ENCODE measurements at places on chromosomes 4 and X.

DNA sequence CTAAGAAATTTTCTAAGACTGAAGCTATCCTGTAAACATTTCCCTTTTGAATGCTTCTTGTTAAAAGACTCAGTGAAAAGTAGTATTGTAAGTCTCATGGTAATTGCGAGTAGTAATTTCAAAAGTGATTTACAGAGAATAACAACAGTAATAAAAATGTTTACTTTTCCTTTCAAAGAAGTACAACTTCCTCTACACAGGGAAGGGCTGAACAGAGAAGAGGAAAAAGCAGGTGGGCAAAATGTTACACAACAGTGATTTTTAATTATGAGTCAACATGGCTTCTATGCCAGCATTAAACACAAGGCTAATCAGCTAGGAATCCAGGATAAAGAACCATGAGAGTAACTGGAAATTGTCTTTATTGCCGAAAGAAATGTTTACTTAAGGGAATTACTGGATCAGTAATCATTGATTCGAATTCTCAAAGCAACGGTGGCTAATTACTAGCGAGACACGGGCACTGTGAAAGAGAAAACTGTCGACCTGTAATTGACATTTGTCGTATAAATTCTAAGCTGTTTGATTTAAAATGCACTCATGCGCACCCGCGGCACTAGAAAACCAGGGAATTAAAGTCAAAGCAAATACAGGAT lies 15.4 kb downstream of the UTP3 start:
- peak; percentile 5 for DNase-seq

GRCh38 chr4:46975812-46976553 lies 17.4 kb downstream of the GABRA4 start:
- DNase-seq, result no peak

GRCh38 chr4:96092151-96092705 lies 252.3 kb downstream of the PDHA2 start:
- DNase-seq, result no peak

- DNase-seq, result no peak
Observed at GRCh38 chr4:124997124-124997523, 284.6 kb upstream of the ANKRD50 start.

DNA sequence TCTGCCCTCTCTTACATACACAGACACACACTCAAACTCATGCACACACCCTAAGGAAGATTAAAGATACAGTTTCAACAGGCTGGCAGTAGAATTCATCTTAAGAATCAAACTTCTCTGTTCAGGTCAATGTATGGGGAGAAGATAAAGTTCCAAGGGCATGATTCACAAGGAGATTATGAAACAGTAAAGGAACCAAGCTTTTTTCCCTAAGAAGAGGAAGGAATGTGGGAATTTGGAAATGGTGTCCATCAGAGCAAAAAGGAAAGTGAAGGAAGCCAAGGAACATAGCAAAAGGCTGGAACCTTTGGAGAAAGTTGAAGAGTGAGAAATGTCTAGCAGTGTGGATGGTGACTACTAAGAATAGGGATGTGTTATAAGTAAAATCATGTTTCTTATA lies 191.0 kb upstream of the NPY2R start:
- DNase-seq, result peak; percentile 1

DNA sequence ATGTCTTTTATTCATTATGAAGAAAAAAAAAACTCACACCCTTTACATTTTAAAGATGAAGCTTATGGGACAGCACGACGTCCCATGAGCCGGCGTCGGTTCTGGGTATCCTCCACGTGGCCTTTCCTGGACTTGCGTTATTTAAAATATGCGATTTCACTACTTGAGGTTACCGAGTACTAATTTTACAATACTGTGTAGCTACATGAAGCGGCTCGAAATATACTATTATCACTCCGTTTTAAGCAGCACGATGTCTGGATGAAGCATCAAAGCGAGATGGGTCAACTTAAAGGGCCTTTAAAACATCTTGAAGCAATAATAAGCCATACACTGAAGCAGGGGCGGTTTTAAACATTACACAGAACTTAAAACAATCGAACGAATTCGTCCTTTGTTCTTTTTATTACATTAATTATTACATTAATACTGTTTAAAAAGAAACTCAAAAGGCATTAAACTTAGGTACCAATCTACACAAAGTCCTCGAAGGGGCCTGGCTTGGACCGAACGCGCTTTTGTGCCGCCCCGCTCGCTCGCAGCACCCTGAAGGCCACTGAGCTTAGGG lies 1.4 kb upstream of the KLF3 start:
- peak; percentile 51 for DNase-seq

- DNase-seq, result no peak
Observed at GRCh38 chrX:83819304-83819703, 41.6 kb upstream of the CYLC1 start.

DNA sequence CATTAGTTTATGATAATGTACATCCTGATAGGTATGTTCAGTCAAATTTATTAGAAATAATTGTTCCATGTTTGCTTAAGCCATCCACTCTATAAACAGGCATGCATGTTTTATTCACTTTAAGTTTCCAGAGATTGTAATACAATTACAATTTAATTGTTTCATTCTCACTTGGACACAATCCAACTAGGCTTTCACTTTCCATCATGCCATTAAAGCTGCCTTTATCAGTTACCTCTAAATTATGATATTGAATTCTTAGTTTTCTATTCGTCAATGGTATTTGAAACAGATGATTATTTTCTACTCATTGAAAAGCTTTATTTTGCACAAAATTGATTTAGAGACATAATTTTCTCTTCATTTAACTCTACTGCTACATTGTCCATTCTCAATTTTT lies 1196.3 kb downstream of the RAPGEF2 start:
- DNase-seq, result no peak

GRCh38 chr4:79613269-79613935 lies 205.4 kb upstream of the GK2 start:
- DNase-seq, result no peak

DNA sequence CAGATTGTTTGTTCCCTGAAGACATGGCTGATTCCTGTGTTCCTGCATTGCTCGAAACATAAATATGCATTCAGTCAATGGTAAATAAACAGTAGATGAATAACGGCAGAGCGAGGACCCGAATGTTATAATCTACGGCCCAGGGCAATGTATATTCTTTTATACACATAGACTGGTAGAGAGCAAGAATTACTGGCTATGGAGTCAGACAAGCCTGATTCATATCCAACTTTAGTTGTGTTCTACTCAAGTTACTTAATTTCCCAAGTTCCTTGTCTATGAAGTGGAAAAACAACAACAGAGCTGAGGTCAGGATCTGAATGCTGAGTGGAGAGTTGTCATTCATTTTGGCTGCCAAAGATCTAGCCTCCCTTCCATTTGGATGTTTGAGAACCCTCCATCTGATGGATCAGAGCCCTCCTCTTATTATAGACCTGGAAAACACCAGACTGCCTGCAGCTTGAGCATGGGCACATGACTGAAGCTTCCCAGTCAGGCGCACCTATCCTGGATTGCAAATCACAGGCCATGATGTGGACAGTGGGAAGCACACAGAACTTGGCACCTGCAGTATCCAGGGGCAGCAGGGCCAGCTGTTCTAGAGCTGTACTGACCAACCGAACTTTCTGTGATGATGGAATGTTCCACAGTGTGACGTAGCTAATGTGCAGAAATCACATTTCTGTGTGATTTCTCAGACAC lies 80.1 kb downstream of the FAM184B start:
- no peak for DNase-seq

DNA sequence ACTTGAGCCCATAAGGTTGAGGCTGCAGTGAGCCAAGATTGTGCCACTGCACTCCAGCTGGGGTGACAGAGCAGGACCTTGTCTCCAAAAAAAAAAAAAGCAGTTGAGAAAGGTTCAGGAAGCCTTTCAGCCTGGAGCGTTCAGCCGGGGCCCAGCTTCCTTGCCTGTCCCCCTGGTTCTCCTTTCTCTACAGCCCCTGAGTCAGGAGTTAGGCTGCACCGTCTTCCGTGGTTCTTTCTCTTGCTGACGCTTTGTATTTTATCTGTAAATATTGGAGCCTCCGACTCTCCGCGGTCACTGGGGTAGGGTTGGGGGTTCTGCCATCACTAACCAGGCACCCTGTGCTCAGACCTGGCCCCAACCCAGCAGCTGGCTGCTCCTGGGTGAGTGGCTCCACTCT lies 13.8 kb upstream of the UVSSA start:
- no peak for DNase-seq

DNA sequence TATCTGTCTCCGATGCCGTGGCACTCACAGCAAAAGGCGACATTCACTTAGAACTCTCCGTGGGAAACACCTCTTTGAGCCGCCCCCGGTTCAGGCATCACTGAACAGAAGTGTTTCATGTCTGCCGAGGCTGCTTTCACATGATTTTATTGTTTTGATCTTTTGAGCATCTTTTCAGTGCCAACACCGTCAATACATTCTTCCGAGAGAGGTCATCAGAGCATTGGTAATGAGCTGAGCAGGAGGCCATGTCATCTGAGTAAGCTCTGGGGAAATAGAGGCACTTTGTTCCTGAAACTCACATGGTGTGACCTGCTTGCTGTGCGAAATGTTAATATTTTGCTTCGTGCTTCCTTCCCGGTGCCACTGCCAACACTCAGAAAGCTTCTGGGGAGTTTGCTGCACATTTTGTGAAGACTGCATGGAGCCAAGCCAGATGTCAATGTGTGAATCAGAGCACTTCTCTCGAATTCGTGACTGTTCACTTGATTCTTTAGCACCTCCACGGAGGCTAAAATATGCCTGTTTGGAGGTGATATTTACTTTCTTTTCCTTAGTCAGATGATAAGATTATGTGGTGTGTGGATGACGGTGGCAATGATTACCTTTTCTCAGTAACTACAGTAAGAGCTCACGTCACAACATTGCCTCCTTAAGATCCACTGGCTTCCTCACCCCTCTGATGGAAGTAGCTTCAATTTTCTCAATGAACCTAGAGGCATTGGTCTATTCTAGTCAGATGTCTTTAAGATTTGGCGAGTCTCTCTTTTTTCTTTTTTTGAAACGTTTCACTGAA lies 222.3 kb upstream of the HS3ST1 start:
- DNase-seq, result no peak

DNA sequence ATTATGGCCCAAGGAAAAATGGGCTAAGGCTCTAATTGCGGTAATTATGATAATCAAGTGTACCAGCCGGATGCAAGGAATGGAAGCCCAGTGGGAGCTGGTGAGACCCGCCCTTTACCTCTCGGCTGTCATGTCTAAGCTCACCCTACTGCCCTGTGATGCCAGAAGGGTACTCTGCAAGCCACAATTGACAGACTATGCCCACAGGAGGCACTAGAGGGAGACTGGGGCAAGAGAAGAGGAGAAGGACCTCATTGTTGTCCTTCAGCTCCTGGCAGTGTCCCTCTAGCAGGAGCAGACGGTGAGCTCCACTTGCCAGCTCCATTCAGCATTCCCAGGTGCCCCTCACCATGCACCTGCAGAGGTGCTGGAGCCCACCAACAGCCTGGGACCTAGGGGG lies 141.8 kb downstream of the SMIM20 start:
- DNase-seq, result no peak

- DNase-seq, result no peak
Observed at GRCh38 chr4:179467878-179468277, 2025.6 kb upstream of the AGA start.

DNA sequence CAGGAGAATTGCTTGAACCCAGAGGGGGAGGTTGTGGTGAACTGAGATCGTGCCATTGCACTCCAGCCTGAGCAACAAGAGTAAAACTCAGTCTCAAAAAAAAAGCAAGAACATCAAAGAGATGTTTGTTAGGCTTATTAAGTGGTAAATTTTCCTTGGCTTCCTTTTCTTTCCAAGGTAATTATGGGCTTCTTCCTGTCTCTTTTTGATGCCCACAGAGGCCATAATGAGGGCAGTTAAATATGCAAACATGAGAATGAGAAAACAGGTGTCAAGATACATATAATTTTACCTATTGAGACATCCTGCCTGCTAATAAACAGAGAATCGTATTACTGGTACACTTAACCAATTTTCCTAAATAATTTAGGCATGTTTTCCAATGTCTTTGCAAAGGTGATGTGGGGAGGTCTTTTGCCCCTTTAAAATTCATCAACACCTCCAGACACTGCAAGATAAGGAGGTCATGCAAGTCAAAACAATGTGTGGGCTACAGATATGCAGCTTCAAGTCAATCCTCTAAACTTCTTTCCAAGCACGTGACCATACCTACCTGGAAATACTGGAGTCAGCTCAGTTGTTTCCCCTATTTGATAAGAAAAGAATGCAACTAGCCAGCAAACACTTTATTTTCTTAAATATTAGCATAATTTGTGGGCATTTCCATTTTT lies 2.7 kb downstream of the SLC39A8 start:
- DNase-seq, result no peak

DNA sequence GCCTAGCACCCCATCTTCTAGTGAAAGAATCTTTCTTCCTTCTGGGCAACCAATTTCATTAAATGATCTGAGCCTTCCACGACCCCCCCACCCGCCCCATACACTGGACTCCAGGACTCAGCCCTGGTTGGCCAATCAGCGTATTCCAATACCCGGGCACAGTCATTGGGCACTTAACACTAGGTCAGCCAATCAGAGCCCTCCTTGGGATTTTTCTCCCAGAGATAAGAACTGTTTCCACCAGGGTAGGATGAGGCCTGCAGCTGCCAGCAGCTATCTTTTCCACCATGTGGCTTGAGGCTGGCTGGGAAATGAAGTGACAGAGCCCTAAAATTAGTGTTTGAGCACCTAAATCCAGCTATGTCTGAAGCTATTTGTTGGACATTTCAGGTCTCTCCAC lies 418.8 kb downstream of the BCOR start:
- DNase-seq, result no peak

GRCh38 chrX:17374619-17375366 lies at the start of gene NHS:
NHS (plus strand) TSS chrX:17375200; CDS start chrX:17375758, 558 bp downstream.
- DNase-seq, result peak; percentile 83

DNA sequence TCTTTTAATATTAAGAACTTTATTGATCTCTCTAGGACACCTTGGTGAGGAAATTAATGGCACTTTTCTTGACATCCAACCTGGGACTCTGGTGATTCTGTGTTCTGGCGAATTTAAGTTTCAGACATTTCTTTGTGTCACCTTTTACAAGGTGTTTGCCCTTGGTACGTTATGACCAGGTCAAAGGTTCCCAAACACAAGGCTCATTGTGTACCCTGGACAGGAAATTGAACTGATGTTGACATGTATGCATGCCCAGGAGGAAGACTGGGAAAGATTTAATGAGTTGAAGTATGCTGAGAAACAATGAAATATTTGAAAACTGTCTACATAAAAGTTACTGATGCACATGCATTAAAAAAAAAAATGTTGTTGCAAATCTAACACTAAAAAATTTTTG lies 22.1 kb downstream of the NIPAL1 start:
- DNase-seq, result no peak

DNA sequence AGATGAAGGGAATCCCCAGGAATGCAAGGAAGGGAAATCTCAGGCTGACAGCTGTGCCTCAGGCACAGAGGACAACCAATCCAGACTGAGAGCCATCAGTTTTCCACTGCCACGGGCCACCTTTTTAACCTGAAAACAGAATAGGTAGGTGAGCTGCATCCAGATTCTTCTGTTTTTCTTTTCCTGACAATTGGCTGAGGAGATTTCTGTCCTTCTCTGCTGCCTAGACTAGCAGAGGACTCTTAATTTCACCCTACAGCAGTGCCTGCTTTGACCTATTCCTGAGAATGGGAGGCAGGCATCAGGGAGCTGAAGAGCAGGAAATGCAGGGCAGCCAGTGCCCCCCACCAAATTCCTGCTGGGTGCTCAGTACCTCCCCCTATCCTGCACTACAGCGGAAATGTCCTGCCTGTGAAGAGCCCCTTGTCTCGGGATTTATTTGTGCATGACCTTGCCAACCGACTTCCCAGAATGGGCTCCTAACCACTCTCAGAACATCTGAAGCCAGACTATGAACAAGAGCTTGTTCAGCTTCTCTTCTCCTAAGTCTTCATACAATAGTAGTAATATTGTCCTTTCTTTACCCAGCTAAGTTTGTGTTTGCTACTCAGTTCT lies 65.1 kb downstream of the CASK start:
- DNase-seq, result no peak
